ENCODE measurements at places on chromosomes 1 and 21. TPM values are rescaled to one million over a fixed set of nuclear protein-coding genes. Genes with fewer than 3 reads are reported as not detected.

DNA sequence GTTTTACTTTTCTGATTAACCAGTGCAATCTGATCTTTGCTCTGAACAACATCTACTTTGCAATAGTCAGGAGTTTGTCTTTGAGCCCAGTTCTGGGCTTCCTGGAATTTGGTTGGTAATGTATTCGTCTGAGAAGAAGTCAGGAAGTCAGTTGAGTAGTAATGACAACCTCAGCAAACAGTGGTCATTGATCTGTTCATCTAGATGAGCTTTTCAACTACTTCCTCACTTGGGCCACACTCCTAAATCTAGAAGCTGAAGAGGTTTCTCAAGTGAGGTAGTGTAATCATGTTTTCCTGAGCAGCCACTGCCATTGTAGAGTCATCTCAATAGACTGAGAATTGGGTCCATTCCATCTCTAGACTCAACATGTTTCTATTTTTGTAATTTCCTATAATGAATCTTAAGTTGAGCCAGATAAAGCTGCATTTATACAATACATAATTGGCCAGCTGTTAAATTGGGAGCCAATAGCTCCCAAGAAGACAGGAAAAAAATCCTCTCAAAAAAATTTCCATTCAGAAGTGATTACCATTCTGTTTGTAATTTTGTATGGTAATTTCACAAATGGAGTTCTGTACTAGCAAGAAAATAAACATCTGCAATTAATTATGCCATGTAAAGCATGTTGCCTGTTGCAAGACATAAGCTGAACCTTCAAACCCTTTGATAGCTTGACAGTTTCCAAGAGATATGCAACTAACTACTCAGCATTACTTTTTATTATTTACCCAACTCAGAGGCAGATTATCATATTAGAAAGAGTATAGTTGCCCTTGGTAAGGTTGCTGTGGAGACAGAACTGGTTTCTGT lies 49.6 kb downstream of the WDR64 start:
- no peak for DNase-seq

DNA sequence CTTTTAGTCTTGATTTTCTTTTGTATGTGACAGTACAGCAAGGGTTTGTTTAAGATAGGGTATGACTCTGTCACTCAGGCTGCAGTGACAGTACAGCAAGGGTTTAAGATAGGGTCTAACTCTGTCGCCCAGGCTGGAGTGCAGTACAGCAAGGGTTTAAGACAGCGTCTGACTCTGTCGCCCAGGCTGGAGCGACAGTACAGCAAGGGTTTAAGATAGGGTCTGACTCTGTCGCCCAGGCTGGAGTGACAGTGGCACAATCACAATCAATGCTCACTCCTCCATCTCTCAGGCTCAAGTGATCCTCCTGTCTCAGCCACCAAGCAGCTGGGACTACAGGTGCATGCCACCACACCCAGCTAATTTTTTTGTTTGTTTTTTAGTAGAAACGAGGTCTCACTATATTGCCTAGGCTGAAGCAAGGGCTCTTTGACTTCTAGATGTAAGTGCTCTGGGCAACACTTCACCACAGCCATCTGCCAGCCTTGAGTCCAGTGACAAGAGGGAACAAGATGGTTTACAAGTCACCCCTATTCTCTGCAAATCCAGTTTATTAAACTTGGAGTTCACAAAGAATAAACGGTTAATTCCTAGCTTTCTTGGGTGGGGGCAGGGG lies 965 bp upstream of the SH2D5 start:
- no peak for DNase-seq

DNA sequence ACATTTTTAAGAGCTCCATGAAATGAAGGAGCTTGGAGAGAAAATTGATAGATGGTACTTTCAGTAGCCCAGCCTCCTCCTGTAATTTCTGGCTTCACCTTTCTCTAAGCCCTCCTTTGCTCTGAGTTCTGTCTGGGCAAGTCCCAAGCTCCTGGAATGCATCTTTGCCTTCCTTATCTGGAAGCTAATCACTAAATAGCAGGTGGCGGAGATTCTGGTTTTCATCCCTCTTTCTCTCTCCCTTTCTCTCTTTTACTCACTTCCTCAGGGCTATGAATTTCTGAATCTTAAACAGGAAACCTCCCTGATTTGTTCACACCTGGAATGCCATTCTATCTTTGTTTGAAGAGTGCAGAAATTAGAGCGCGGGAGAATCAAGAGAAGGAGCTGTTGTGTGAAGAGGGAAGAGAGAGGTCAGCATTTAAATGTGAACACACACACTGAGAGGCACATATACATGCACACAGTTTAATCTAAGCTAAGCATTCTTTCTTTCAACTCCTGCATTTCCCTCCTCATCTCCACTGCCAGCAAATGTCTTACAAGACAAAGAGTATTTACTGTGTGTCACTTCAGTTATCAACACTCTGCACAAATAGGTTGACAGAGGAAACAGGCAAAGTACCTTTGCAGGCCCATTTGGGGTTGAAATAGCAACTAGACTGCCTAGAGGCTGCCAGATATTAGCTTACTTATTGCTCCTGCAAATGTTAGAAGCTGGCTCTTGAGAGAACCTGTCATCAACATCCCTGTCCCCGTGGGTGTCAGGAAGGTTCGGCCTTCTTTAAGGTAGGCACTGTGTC lies 199.4 kb upstream of the CAMK1G start:
- no peak for DNase-seq

GRCh38 chr1:181033128-181033798 lies 520 bp upstream of the MR1 start:
- DNase-seq, result peak; percentile 44

- no peak for DNase-seq
These were observed 21.7 kb downstream of the APP start for GRCh38 chr21:26148840-26149354.

The PCP4 gene
- polyA plus RNA-seq, result 20.5 TPM

GRCh38 chr1:47178020-47178419 lies 11.8 kb downstream of the PDZK1IP1 start:
- DNase-seq, result no peak

DNA sequence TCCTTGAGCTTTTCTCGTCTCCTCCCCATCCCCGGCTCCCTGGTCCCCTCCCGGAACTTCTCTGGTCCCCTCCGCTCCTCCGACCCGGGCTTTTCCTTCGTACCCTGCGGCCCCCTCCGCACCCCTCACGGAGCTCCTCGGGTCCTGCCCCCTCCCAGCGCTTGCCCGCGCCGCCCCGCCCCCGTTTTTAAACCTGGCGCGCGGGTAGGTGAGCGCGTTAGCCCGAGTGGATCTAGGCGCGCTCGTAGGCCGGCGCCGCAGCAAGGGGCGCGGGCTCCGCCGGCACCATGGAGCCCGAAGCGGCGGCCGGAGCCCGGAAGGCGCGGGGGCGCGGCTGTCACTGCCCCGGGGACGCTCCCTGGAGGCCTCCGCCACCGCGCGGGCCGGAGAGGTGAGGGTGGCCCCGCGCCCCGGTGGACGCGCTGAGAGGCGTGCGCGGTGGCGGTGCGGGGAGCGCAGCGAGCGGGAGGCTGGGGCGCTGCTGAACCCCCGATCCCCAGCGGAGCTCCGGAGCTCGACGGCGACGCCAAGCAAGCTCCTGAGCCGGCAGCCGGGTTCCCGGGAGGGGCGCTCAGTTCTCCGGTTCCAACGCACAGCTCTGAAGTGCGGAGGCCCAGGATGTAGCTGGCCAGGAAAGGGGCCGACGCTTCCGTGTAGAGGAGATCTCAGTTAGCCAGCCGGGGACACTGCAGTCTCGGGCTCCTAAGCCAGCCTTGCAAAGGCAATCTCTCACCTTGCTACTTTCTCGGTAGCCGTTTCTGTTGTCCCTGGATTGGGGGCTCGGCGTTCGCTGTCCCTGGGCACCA lies at the start of gene RIPPLY3:
TSS of gene RIPPLY3 (plus strand) at position 217 of the 806 bp plus-strand sequence. CDS start at position 288, 71 bp downstream.
- peak; percentile 30 for DNase-seq

DNA sequence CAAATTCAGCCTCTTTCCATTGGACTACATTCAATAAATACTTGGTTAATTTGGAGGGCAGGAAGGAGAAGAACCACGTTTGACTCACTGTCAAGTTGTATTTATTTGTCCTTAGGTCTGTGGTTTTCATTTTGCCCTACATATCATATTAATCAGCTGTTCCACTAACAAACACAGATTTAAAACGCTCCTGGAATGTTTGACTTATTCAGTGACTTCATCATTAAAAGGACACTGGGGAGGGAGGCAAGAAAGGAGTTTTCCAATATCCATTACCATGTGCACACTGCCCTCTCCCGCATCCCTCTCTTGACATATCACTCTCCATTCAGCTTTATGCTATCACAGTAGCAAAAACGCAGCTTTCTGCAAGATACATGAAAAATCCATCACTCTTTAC lies 98.2 kb upstream of the C1orf87 start:
- no peak for DNase-seq

DNA sequence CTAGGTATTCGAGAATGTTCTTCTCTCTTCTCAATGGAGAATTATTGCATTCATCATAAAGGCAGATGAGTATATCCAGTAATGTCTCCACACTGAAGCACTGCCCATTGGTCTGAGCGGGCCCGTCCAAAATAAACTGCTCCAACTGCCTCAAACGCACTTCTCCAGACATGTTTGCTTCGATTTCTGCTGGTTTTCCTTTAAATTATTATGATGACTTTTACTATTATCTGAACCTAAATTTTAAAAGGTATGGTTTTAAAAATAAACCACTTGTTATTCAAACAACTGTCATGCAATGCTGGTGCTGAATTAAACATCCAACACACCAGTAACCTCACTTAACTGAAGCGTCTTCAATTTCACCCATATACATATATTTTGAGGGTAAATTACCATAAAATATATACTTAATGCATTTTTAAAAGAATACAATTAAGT lies 1.3 kb downstream of the CDC42BPA start:
- no peak for DNase-seq

DNA sequence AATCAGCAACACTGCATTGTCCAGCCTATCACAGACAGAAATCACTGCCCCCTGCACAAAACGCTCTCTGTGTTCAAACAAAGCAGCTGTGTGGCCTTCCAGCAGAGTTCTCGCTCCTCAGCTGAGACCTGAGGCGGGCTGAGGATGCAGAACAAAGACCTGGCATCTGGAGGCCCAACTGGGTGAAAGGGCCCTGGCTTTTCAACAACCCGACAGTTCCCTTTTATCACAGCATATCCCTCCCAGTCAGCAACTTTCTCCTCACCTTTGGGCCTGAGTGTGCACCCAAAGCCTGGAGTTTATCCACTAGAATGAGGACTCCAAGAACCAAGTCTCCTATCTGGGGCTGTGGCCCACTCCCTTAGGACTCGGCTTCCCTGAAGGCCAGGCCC lies 42.6 kb upstream of the A3GALT2 start:
- no peak for DNase-seq

DNA sequence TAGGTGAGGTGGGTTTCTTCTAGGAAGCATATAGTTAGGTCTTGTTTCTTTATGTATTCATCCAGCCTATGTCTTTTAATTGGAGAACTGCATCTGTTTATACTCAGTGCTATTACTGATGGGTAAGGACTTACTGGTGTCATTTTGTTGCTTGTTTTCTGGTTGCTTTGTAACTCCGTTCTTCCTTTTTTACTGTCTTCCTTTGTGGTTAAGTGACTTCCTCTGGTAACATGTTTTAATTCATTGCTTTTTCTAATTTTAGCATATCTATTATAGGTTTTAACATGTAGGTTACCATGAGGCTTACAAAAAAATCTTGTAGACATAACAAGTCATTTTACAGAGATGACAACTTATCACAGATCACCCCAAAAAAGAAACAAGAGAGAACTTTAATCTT lies 160.8 kb downstream of the VAV3 start:
- no peak for DNase-seq

The DMRTA2 gene
- polyA plus RNA-seq, result not detected

DNA sequence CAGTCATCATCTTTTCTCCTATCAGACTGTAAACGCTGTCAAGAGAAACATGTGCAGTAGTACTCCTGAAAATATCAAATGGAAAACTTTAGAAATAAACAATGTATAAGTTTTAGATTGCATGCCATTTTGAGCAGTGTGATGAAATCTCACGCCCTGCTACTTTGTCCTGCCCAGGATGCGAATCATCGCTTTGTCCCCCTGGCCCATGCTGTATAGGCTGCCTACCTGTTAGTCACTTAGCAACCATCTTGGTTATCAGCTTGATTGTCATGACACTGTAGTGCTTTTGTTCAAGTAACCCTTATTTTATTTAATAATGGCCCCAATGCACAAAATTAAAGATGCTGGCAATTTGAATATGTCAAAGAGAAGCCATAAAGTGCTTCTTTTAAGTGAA lies 363.0 kb downstream of the ZP4 start:
- DNase-seq, result no peak

The OR2W3 gene
- 0.51 TPM for polyA plus RNA-seq

- no peak for DNase-seq
These were observed 56.1 kb downstream of the MEF2D start for GRCh38 chr1:156444407-156445001.

The ZBTB18 gene
- 22.4 TPM for polyA plus RNA-seq

GRCh38 chr1:10065344-10065685 lies 32.6 kb downstream of the UBE4B start:
- DNase-seq, result no peak

DNA sequence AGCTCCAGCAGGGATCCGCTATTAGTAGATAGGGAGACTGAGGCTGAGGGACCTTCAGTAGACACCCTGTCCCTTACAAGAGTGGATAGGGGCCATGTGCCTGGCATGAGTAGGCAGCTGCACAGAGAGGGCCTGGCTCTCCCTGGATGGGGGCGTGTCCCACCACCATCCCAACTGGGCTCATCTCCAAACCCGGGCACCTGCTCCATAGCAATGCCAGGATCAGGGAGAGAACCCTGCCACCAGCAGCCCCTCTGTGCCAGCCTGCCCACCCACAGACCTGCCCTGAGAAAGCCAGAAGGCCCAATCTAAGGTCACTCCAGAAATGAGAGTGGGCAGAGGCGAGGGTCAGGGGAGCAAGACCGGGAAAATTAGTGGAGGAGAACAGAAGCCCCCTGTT lies 121.3 kb downstream of the GRIK3 start:
- DNase-seq, result no peak

The ALX3 gene
- not detected for polyA plus RNA-seq

DNA sequence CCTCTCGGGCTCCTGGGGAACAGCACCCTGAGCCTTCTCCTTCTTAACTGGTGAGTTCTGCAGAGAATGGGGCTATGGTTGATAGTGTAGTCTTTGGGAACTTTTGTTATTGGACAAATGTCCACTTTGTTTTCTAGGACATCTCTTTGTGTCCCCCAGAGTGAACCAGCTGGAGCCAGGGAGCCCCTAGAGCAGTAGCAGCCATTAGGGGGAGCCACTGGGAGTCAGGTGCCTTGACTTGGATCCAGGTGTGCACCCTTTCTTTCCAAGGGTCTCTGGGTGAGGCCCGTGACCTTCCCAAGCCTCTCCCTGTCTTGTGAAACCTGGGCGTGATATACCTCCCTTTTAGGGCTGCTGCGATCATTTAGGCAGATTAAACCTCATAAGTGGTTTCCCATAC lies 36.9 kb downstream of the ABCG1 start:
- no peak for DNase-seq

The CGN gene
- 145 TPM for polyA plus RNA-seq

The WNT4 gene
- 2.2 TPM for polyA plus RNA-seq
